ENCODE measurements at places on chromosomes 2 and 18.

DNA sequence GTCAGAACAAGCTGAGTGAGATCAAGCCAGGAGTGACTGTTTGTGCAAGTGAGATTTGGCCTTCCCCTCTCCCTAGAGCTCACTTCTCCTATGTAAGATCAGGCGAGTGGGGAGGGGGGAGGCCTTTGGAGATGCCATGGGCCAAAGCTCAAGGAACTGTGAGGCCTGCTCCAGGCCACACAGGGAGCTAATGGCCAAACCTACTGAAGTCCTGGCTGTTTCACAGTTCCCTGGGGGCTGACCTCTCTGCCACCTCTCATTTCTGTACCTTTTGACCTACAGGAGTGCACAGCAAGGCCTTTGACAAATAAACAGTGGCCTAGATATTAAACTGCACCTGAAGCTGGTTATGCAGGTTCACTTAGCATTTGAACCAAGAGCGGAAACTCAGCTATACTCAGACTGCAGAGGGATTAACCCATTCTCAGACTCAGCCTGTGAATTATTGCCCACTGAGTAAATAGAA lies 235.0 kb upstream of the NT5C1B start:
- no peak for DNase-seq

DNA sequence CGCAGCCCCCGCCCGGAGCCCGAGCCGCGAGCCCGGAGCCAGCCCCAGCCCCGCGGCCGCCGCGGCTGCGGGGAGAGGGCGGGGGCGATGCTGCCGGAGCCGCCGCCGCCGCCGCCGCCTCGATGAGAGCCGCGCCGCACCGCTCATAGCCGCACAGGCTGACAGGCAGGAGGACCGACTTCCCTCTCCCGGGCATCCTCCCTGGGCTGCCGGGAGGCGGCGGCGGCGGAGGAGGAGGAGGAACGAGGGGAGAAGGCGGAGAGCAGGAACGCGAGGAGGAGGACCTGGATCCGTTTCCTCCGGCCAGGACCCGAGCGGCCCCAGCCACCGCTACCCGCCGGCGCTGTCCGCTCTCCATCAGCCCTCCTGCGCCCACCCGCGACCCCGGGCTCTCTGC lies 370 bp downstream of the KLHL29 start:
- DNase-seq = no peak

- DNase-seq = no peak
Observed at GRCh38 chr18:26215247-26215970, 10.8 kb upstream of the TAF4B start.

DNA sequence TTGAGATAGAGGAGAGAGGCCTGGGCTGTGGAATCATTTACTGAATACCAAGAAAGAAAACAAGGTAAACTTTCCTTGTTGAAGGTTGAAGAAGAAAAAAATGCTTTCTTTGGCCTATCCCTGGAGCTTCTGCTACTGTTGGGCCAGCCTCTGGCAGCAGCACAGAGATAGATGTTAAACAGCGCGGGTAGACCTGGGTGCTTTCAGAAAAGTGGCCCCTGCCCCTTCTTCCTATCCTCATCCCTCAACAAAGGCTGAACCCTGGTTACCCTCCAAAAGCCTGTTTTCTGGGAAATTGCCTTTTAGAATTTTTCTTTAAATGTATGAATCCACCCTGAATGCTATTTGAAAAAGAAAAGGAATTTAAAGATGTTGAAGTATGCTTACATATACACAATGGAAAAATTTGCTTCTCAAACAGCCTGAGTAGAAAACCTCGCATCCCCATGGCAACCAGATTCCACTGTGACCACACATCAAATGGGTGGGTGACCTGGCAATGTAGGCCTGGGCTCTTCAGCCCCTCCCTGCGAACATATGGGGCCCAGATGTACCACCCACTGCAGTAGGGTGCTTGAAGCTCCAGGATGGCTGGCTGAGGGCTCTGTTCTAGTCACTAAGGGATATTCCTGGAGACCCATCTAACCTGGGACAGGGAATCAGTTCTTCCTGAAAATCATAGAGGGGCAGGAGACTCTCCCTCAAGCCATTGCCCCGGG lies 23.4 kb upstream of the CHRNA1 start:
- DNase-seq = no peak

- DNase-seq = no peak
Observed at GRCh38 chr2:109497911-109498870, 115.6 kb downstream of the SEPTIN10 start.

DNA sequence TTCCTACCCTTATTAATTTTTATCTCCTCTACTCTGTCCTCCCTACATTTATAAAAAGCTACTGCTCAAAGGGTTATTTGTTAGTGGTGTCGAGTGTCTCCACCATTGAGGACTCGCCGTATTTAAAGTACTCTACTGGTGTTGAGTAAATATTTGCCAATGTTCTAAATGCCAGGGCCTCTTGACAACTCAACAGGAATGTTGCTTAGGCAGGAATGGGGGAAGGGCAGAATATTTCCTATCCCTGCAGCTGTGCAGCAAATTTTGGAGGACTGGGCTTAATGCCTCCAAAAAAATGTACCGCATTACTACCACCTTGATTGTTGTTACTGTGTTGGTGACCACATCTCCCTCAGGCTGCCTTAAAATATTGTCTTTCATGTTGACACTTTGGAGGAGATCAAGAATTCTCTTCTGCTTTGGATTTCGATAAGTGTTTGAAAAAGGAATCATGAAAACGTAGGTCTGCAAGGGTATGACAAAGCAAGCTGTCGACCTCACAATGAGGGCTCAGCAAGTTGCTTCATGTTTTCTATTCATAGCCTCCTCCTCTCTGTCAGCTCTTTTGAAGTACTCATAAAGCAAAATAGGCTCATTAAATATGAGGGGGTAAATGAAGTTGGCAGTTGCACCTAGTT lies 84.3 kb downstream of the EFEMP1 start:
- DNase-seq = no peak

DNA sequence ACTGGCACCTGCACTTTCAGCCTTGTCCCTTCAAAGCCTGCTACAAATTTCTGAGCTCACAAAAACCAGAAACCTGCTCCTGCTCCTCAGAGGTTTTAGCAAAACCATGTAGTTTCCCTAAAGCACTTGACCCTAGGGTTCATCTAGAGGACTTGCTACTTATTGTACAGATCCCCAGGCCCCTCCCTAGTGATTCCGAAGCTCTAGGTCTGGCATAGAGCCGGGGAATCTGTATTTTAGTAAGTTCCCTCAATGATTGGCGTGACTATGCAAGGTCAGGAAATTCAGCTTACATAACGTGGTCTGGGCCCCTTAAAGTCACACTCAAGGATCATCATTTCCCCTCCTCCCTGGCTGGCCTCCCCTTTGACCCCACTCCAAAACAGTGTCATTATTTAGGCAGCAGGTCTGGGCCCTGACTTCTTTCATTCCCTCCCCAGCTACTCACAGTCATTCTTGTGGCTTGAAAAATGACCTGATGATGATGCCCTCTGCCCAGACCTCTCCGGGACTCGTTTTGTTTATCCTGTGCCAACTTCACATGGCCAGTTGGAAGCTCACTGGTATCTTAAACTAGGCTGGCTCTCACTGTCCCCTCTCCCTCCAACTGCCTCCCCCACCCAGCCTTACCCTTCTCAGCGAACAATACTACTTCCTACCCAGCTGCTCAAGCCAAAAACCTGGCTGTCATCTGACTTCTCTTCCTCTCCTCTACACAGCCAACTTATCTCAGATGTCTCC lies 36.0 kb downstream of the WDFY1 start:
- DNase-seq = no peak

- no peak for DNase-seq
Observed at GRCh38 chr2:174344716-174345461, 10.1 kb downstream of the SP9 start.

- no peak for DNase-seq
Observed at GRCh38 chr2:32865399-32866068, 81.2 kb upstream of the LTBP1 start.

GRCh38 chr2:30677861-30678385 lies 129.3 kb downstream of the CAPN13 start:
- no peak for DNase-seq

- no peak for DNase-seq
Observed at GRCh38 chr2:195793881-195794280, 136.9 kb downstream of the SLC39A10 start.

DNA sequence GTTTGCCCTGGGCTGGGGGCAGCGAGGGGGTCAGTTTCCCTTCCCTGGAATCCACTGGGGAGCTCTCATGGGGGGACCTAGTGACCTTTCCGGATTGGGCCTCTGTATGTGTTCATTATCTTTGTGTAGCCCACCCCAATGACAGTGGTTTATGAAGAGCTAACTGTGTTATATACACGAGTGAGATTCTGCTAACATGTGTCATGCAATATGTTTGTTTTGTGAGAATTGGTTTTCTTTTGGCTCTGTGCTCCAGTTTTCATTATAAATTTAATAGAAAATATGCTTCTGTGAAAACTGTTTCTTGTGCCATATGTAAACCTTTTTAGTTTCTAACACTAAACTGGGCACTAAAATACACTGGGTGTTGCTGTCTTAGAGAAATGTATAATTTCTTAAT lies 110.6 kb downstream of the WDSUB1 start:
- DNase-seq = no peak

GRCh38 chr2:140918426-140918825 lies 1212.4 kb downstream of the LRP1B start:
- no peak for DNase-seq

- DNase-seq = no peak
Observed at GRCh38 chr2:11659115-11659475, 10.9 kb downstream of the NTSR2 start.

GRCh38 chr2:110838657-110839384 lies 106.4 kb downstream of the ACOXL start:
- no peak for DNase-seq

GRCh38 chr18:61955644-61956043 lies 62.8 kb upstream of the RNF152 start:
- no peak for DNase-seq

GRCh38 chr2:74548900-74549826 lies 4.6 kb downstream of the LOXL3 start:
- DNase-seq = no peak

GRCh38 chr2:71454221-71455010 lies 1.1 kb downstream of the DYSF start:
- DNase-seq = no peak

- no peak for DNase-seq
Observed at GRCh38 chr2:68279691-68280090, 27.4 kb upstream of the PPP3R1 start.

GRCh38 chr2:179966778-179967394 lies 40.2 kb downstream of the CWC22 start:
- no peak for DNase-seq

GRCh38 chr2:79876430-79876829 lies 363.6 kb downstream of the CTNNA2 start:
- no peak for DNase-seq

- no peak for DNase-seq
Observed at GRCh38 chr2:41626936-41627335, 420.9 kb upstream of the PKDCC start.

DNA sequence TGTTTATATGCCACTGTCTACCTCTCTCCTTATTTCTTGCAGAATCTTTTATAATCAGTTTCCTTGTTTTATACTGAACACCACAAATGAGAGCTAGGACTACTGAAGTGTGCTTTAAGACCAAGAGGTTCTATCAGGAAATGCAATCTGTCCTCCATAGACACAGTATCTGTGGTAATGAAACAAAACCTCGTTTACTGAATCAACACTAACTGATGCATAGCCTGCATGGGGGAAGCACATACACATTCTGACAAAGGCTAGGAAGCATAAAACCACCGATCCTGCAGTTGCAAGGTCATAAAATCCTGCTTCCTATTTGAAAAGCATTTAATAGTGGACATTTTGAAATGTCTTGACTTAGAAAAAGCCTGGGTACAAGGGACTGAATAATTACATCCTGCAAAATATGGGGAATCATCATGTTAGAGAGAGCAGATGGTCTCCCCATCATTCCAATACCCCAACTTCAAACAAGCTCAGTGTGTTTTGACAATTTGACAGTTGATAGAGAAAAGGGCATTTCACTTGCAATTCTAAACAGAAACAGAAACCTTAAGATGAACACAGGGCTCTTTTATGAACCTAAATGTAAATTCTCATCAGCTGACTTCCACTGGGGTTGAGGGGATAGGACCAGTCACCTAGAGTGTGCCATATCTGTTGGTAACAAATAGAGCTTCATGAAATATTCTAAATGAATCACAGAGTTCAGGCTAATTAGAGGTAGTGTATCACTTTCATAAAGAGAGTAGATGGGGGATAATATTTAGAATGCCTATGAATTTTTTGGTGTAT lies 1845.6 kb upstream of the PIK3C3 start:
- no peak for DNase-seq

GRCh38 chr18:79481046-79481790 lies 85.5 kb downstream of the NFATC1 start:
- no peak for DNase-seq

GRCh38 chr18:13538630-13539029 lies 187.7 kb downstream of the FAM210A start:
- DNase-seq = no peak

DNA sequence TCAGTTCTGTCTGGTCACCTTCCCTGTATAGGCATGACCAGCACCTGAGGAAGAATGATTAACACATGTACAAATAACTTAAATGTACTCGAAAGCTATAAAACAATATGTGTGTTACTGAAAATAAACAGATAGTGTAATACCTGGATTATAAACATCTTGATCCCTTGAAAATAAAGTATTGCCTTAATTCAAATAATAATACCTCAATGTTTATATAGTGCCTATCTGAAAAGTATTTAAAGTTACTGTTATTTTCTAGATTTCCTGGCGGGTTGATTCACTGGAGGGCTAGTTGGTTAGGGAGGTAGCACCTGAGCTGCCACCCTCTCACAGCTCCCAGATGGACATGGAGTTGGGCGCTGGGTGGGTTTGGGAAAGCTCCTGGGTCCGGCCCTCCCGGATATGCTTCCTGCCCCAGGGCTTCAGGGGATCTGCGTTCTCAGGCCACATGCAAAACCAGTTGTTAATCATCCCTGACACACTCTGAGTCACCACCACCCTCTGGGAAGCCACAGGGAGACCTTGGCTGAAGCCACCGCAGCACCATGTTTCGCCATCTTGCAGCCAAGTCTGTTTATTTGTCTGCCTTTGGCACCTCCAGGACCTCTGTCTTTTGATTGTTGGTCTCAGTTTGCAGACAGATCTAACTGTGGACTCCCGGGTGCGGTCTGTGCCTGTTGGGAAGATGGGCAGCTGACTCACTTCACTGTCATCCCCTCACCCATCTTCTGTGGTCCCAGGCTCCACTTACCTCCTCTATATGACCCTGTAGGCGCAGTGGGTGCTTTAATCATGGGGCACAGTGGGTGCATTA lies 35.3 kb downstream of the RAB31 start:
- no peak for DNase-seq

- DNase-seq = no peak
Observed at GRCh38 chr18:25137197-25137472, 214.8 kb downstream of the ZNF521 start.

- DNase-seq = no peak
Observed at GRCh38 chr18:35443434-35443833, 54.3 kb downstream of the INO80C start.

GRCh38 chr2:34316788-34317187 lies 717.7 kb upstream of the FAM98A start:
- no peak for DNase-seq

- DNase-seq = no peak
Observed at GRCh38 chr2:199462956-199463692, 5.4 kb upstream of the SATB2 start.

Measured in stimulated activated CD4-positive, alpha-beta T cell treated with anti-CD3 and anti-CD28 coated beads, TNF-alpha, amount 100 ng/mL, for 4 hours (primary cell).